Tracheal epithelial cell (primary cell): ENCODE measurements at places on chromosomes 5 and 9. TPM values are rescaled to one million over a fixed set of nuclear protein-coding genes. Genes with fewer than 3 reads are reported as not detected.

The PTGES2 gene
- 65.2 and 112 TPM in 2 replicates for total RNA-seq

The RNF180 gene
- total RNA-seq, result 4.5 and 5.3 TPM in 2 replicates

The ACSL6 gene
- total RNA-seq, result 0.24 TPM in 1 of 2 replicates, not detected in the other

The ATOX1 gene
- 45.8 and 55.2 TPM in 2 replicates for total RNA-seq

The PDE6A gene
- total RNA-seq, result under 0.01 TPM in 1 of 2 replicates, not detected in the other

The OSMR gene
- 38.8 and 77.6 TPM in 2 replicates for total RNA-seq

The INSL4 gene
- not detected in 2 replicates for total RNA-seq

The ACTBL2 gene
- total RNA-seq, result 0.21 and 2.2 TPM in 2 replicates

The PAX5 gene
- total RNA-seq, result under 0.01 TPM in 1 of 2 replicates, not detected in the other

The ZNF782 gene
- 2.2 and 4.7 TPM in 2 replicates for total RNA-seq

The ACOT12 gene
- not detected in 2 replicates for total RNA-seq

The OSTF1 gene
- 48.4 and 50.1 TPM in 2 replicates for total RNA-seq

The MAP1B gene
- 5.8 and 53.7 TPM in 2 replicates for total RNA-seq

The PCDHB10 gene
- under 0.01 and 0.21 TPM in 2 replicates for total RNA-seq

The MSMP gene
- not detected in 2 replicates for total RNA-seq

The CBY3 gene
- not detected in 2 replicates for total RNA-seq

The PCDHGB5 gene
- total RNA-seq, result 2.6 and 4.6 TPM in 2 replicates

The FBP2 gene
- total RNA-seq, result not detected in 2 replicates

The ZNF300 gene
- total RNA-seq, result 2.7 and 3.4 TPM in 2 replicates

The P4HA2 gene
- 128 and 324 TPM in 2 replicates for total RNA-seq

The LMNB1 gene
- total RNA-seq, result 4.7 and 11.6 TPM in 2 replicates

The TRAF2 gene
- total RNA-seq, result 10.4 and 14.5 TPM in 2 replicates

The ABO gene
- under 0.01 and 0.43 TPM in 2 replicates for total RNA-seq

The SPATA31A1 gene
- total RNA-seq, result not detected in 2 replicates

The VCAN gene
- total RNA-seq, result 16.2 and 145 TPM in 2 replicates

The CNTNAP3 gene
- total RNA-seq, result 7.0 and 12.6 TPM in 2 replicates

The HRH2 gene
- not detected in 2 replicates for total RNA-seq

The GDNF gene
- under 0.01 TPM in 1 of 2 replicates, not detected in the other for total RNA-seq

The ARID3C gene
- 0.48 and 0.64 TPM in 2 replicates for total RNA-seq

The SLC6A3 gene
- not detected in 2 replicates for total RNA-seq

The AJM1 gene
- 1.1 and 1.7 TPM in 2 replicates for total RNA-seq

The NR2F1 gene
- under 0.01 and 0.21 TPM in 2 replicates for total RNA-seq

The SHISAL2B gene
- not detected in 2 replicates for total RNA-seq

The CER1 gene
- not detected in 2 replicates for total RNA-seq

The NUDT2 gene
- 27.0 and 63.5 TPM in 2 replicates for total RNA-seq

The PCDHGC5 gene
- total RNA-seq, result 0.21 and 1.2 TPM in 2 replicates

The IFNA21 gene
- not detected in 2 replicates for total RNA-seq

The DTWD2 gene
- total RNA-seq, result 7.5 and 9.0 TPM in 2 replicates

The IL5 gene
- total RNA-seq, result not detected in 2 replicates

The FAM153A gene
- 0.72 and 1.3 TPM in 2 replicates for total RNA-seq

The DMRT3 gene
- not detected in 2 replicates for total RNA-seq

The KCTD16 gene
- under 0.01 and 0.24 TPM in 2 replicates for total RNA-seq

The SH3TC2 gene
- total RNA-seq, result 2.3 and 7.2 TPM in 2 replicates

The PCDHGB6 gene
- total RNA-seq, result 0.48 and 0.64 TPM in 2 replicates

The CDC14B gene
- total RNA-seq, result 15.8 and 16.4 TPM in 2 replicates

The FAM163B gene
- total RNA-seq, result not detected in 2 replicates

The CCDC152 gene
- 0.21 TPM in 1 of 2 replicates, not detected in the other for total RNA-seq

The FGF1 gene
- 0.21 and 2.4 TPM in 2 replicates for total RNA-seq

The PCDHGA2 gene
- total RNA-seq, result 0.21 and 0.48 TPM in 2 replicates

The PLPPR1 gene
- under 0.01 TPM in 1 of 2 replicates, not detected in the other for total RNA-seq

The DMRTA1 gene
- 2.2 and 3.4 TPM in 2 replicates for total RNA-seq

The SLC1A1 gene
- total RNA-seq, result 0.85 and 8.2 TPM in 2 replicates

The NR5A1 gene
- total RNA-seq, result 0.21 TPM in 1 of 2 replicates, not detected in the other
